RKO (cell line): ENCODE measurements at places on chromosomes 4 and X.

DNA sequence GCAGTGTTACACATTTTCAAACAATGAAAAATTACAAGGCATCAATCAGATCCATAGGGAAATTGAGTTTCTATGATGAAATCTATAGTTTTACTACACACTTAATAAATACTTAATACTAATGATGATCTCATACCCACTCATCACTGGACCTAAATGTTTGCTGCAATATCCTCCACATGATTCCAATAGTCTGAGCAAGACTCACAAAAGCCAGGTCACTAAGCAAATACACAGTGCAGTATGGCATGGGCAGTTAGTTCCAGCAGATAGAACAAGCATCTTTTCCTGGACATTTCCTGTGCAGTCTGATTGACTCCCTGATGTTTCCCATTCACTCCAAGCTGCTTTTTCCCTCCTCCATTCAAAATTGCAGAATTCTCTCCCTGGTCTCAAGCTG, 109.0 kb upstream of the ATOH1 start:
- no peak for DNase-seq

DNA sequence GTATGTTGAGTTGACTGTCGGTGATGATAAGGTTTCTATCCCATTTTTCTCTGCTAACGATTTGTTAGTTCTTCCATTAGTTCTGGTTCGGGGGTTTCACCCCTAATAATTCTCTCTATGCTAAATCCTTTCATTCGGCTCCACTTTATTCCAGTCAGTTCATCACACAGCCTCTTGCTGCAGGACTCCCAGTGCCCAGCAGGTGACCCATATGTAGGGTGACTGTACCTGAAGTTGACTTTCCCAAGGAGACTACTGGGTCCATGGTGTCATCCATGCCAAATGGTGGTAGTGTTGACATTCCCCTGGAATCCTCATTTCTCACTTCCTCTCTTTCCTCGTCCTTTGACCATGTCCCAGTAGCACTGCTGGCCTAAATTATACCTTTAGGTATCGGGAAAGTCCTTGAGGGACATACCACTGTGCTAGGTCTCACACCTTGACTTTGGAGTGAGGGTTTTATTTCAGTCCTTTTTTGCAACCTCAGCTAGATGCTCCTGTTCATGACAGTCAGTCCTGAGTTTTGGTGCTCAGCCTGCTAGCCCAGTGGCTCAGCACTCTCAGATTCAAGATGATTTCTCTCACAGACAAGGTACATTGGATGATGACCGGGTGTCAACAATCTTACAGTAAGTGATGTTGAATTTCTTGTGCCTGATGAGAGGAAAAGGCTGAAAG, 105.1 kb upstream of the ARHGAP24 start:
- DNase-seq, result peak; percentile 5

DNA sequence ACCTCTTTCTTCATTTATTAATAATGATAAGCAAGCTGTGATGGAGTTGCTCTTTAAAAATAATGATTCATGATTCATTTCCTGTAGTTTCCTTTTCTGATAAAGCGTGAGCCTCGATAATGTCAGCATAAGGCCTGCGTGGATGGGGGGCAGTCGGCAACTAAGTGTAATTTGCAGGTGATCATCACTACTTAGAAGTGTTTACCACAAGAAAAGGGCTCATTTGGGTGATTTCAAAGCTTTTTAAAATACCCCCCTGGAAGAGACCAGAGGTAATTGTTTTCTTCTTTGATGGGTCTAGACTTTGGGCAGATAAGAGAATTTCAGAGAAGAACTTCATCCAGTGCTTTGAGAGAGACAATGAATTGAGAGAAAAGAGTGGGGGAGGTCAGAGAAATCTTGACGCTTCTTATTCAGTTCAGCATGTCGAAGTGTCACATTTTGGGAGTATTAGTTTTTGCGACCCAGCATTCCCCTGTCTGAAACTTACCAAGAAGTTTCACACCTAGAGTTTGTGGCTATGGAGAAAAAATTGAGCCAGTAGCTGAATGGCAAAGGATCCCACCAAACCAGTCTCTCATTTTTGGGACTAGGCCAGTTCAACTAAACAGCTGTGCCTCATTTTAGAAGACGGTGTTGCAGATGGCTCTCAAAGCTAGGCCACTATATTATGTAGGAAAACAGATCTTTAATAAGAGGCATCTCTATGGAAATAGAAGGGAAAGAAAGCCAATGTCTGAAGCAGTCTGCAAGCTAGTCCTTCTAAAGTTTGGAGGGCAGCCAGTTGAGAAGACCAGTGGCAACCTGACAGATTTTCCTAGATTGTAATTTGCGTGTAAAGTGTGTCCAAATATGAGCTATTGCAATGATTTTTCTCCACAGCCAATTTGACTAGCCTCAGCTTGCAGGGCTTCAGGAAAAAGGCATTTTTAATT, 171.0 kb upstream of the PPP1R2C start:
- DNase-seq, result no peak

- DNase-seq, result no peak
Measured at GRCh38 chr4:80036949-80037685, 35.9 kb downstream of the ANTXR2 start.

- DNase-seq, result no peak
Measured at GRCh38 chr4:17477774-17478472, 34.0 kb downstream of the QDPR start.

DNA sequence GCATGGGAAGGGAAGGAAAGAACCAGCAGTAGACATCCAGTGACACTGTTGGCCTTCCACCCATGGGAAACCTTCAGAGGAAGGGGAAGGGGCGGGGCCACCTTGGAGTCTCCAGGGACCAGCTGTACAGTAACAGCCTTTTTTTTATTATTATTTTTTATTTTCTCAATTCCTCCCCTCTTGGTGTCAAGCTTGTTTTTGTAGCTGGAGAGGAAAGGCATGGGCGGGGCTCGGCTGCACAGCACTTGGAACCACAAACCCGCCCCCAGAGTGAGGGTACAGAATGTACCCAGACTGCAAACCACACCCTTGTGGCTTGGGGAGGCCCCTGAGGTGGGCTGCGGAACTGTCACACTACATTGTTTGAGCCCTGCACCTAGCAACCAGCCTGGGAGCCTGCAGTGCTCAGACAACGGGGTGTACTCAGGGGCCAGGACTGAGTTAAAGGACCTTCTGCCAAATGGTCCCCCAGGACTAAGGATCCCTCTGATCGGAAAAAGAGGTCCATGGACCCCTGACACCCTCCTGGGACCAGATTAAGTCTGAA, 45.7 kb downstream of the PRPS1 start:
- no peak for DNase-seq
